Amygdala (tissue), 56 donors: ENCODE measurements at places on chromosomes 2 and 18.

DNA sequence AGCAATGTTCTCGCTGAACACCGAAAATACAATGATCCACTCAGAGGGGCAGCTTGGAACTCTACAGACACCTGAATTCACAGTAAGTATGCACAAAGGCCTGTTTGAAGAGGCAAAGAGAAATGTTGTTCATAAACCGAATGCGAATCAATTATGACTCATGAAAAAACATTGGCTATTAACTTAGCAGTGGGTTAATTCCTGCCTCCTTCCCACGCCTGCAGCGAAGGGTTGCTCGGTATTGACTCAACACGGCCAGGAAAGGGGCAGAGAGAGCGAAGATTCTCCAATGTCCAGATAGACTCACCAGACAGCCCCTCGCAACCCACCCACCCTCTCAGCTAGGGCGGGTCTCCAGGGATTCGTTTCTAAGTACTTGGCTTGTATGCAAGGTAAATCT, 9.4 kb downstream of the CRACDL start:
- no peak for DNase-seq

GRCh38 chr18:9135912-9136314, 668 bp upstream of the ANKRD12 start:
- DNase-seq, result peak; percentile 48

DNA sequence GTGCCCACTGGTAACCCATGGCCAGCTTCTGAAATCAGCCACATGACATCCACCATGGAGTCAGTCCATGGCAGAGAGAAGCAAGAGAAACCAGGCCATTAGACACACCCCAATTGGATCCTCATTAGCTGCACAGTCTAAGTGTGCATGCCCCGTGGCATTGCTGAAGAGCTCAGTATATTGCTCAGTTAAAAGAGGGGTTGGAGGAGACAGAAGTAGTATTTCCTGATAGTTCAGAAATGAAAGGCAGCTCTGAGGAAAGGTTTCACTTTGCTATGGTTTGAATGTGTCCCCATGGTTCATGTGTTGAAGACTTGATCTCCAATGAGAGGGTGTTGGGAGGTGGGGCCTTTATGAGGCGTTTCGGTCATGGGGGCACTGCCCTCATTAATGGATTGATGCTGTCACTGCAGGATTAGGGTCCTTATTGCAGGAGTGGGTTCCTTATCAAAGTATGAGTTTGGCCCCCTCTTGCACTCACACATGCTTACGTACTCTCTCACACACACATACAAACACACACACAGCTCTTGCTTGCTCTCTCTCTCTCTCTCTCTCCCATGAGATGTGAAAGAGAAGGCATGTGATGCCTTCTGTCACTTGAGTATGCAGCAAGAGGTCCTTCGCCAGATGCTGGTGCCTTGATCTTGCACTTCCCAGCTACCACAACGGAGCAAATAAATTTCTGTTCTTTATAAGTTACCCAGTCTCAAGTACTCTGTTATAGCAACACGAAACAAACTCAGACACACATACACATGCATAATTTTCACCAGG, 58.0 kb downstream of the TMEM163 start:
- DNase-seq, result no peak

- DNase-seq, result no peak
Measured at GRCh38 chr18:13984080-13984479, 68.7 kb upstream of the MC2R start.

GRCh38 chr2:172550419-172550818, 5.5 kb upstream of the PDK1 start:
- DNase-seq, result no peak

- DNase-seq, result no peak
Measured at GRCh38 chr2:180202467-180202951, 195.4 kb upstream of the CWC22 start.

GRCh38 chr2:178629463-178629862, 149.2 kb downstream of the PLEKHA3 start:
- no peak for DNase-seq

GRCh38 chr2:226185616-226186211, 613.9 kb downstream of the IRS1 start:
- DNase-seq, result no peak

GRCh38 chr18:68215931-68216330, 499.0 kb downstream of the TMX3 start:
- DNase-seq, result no peak

GRCh38 chr2:108909275-108909823, 79.7 kb downstream of the EDAR start:
- no peak for DNase-seq

GRCh38 chr2:125398738-125399524, 1257.0 kb upstream of the GYPC start:
- no peak for DNase-seq

GRCh38 chr2:30172627-30173026, 25.8 kb downstream of the YPEL5 start:
- DNase-seq, result no peak

GRCh38 chr2:69685321-69686048, 41.9 kb upstream of the AAK1 start:
- no peak for DNase-seq

GRCh38 chr2:37599688-37600525, 71.5 kb downstream of the CDC42EP3 start:
- DNase-seq, result no peak
